ENCODE measurements at places on chromosomes 12 and 14.
A peak's percentile ranks its signal among the peaks of the same experiment; 100 is the strongest.

- no peak for DNase-seq
- H3K27me3 ChIP-seq = no peaks in the 10 kb centered on the region
- H3K4me3 ChIP-seq = no peak overlapping the region
- H3K4me1 ChIP-seq = no peaks in the 10 kb centered on the region
Observed at GRCh38 chr14:87082917-87083316, 910.1 kb downstream of the GALC start.

DNA sequence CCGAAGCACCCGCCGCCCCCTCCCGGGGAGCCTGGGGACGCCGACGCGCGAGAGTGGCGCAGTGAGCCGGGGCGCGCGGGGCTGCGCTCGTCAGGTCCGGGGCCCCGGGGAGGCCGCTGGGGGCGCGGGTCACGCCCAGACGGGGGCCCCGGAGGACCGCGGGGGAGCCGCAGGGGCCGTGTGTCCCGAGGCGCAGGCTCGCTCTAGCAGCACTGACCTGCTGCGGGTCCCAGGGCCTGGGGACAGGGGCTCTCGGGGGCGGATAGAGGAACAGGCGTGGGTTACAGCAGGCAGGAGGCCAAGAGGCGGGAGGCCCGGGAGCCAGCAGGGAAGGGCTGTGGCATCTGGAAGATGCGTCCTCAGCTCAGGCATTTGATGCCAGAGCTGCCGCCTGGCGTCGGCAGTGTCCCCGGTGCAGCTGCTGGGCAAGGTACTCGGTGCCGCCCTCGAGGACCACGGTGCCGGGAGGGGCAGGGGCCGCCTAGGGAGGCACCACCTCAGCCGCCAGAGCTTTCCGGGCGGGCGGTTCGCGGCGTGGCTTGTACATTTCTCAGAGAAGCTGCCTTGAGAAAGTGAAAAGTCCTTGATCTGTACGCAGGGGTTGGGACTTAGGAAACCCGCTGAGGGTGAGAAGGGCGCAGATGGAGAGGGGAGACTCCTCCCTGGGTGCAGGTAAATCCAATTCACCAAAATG, 1.2 kb downstream of the WNT5B start:
- H3K36me3 ChIP-seq = peaks cover 8% of the 10 kb centered on the region
- no peaks in the 10 kb centered on the region for H3K27me3 ChIP-seq
- H3K27ac ChIP-seq = peak overlapping the region; percentile 54
- no peak for DNase-seq
- peak overlapping the region; percentile 83 for H3K4me3 ChIP-seq
- peaks cover 19% of the 10 kb centered on the region for H3K4me1 ChIP-seq

GRCh38 chr14:101133068-101133467, 229.5 kb upstream of the RTL1 start:
- peaks cover 35% of the 10 kb centered on the region for H3K27me3 ChIP-seq
- H3K4me1 ChIP-seq = no peaks in the 10 kb centered on the region
- no peak overlapping the region for H3K27ac ChIP-seq
- DNase-seq = no peak
- no peaks in the 10 kb centered on the region for H3K36me3 ChIP-seq
- H3K4me3 ChIP-seq = no peak overlapping the region

DNA sequence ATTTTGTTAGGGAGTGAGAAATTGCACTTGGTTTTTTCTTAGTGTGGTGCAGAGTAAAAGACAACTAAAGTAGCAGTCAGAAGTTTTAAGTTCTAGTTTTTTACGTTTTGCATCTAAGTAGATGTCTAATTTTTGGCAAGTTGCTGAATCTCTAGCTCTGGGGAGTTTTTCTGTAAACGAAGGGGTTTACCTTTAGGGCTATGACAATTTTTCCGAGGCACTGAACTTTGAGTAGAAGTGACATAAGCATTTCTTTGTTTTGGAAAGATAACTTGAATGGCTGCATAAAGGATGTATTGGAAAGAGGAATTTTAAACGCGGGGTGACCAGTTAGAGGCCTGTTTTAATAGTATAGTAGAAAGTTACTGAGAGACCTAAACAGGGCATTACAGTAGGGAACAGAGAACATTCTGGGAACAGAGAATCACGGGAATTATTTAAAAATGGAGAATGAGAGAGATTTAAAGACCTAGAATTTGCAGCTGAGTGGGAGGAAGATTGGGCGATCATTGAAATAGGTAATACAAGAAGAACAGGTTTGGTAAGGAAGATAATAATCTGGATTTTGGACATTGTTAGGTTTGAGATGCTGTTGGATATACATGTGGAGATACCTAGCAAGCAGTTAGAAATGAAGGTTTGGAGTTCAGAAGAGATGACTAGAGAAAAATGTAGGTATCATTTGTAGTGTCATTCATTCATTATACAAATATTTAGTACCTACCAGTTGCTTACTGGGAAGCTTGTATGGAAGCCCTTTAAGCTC, 1.2 kb downstream of the ZNF410 start:
- H3K4me1 ChIP-seq = peaks cover 4% of the 10 kb centered on the region
- peaks cover 6% of the 10 kb centered on the region for H3K36me3 ChIP-seq
- H3K27ac ChIP-seq = peak overlapping the region; percentile 96
- no peak for DNase-seq

DNA sequence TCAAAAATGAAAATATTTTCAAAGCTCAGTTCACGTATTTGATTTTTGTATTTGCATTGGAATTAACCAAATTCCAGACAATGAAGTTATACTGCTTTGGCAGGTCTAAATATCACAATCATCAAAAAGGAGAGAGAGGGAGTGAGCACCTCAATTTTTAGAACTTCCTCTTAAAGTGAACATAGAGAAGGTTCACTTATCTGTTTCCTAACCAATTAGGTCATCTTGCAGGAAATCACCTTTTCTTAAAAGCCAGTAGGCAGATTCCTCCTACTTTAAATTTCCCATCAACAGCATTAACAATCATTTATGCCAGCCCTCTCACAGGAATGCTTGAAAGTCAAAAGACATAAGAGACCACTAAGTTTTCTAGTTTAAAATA, 388.7 kb downstream of the ZFP36L1 start:
- no peaks in the 10 kb centered on the region for H3K27me3 ChIP-seq
- no peak for DNase-seq
- peak overlapping the region; percentile 15 for H3K27ac ChIP-seq
- peaks cover 19% of the 10 kb centered on the region for H3K4me1 ChIP-seq
- H3K36me3 ChIP-seq = no peaks in the 10 kb centered on the region

- no peak overlapping the region for H3K27ac ChIP-seq
- H3K4me3 ChIP-seq = no peak overlapping the region
- H3K4me1 ChIP-seq = peaks cover 25% of the 10 kb centered on the region
- no peak for DNase-seq
- peaks cover 100% of the 10 kb centered on the region for H3K27me3 ChIP-seq
Observed at GRCh38 chr12:48994224-48995085, 4.7 kb downstream of the DDN start.

- H3K27me3 ChIP-seq = no peaks in the 10 kb centered on the region
- no peak overlapping the region for H3K27ac ChIP-seq
- DNase-seq = no peak
- H3K4me1 ChIP-seq = no peaks in the 10 kb centered on the region
Observed at GRCh38 chr14:72880164-72880563, 13.7 kb downstream of the DPF3 start.

DNA sequence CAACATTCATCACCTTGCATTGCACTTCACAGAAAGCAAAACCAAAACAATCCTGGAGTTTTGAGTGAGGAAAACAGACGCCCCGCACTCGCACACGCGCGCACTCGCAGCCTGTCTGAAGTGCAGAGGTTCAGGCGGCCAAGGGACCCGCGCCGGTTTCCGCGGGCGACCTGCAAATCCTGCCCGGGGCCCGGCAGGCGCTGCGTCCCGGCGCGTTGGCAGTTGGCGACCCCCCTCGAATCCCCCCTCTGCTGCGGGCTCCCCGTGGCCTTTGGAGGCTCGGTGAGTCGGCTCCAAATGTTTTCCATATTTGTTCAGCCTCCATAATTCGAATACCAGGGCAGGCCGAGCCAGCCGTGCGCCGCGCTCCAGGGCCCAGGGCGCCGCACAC, at the start of gene SSPN:
Gene SSPN, plus strand, starts transcription at position 324 of the 391 bp plus-strand sequence. CDS start 100 bp downstream, outside the sequence.
- H3K4me1 ChIP-seq = peaks cover 46% of the 10 kb centered on the region
- no peaks in the 10 kb centered on the region for H3K36me3 ChIP-seq

DNA sequence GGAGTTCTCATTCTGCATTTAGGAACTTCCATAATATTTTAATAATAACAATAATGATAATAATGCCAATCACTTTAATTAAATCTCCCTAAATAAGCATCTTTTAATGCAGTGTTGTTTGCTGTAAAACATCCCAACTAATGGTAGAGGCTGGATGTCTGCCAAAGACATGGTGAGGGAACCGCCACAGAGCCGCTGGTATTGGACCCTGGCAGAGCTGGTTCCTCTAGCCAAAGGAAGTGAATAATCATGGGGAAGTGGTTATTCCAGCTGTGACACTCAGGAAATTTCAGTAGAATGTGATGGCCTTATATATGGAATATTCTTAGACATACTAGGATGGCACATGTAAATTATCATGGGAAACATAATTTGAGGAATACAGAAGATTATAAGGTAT, 483.3 kb downstream of the ZFP36L1 start:
- H3K36me3 ChIP-seq = no peaks in the 10 kb centered on the region
- no peak overlapping the region for H3K27ac ChIP-seq
- no peak overlapping the region for H3K4me3 ChIP-seq
- no peak for DNase-seq

GRCh38 chr14:32826404-32827082, 112.1 kb upstream of the NPAS3 start:
- H3K36me3 ChIP-seq = no peaks in the 10 kb centered on the region
- H3K27ac ChIP-seq = no peak overlapping the region
- no peak for DNase-seq
- no peaks in the 10 kb centered on the region for H3K4me1 ChIP-seq
- H3K27me3 ChIP-seq = no peaks in the 10 kb centered on the region
- H3K4me3 ChIP-seq = no peak overlapping the region

- peak overlapping the region; percentile 81 for H3K4me3 ChIP-seq
- no peaks in the 10 kb centered on the region for H3K36me3 ChIP-seq
- H3K27ac ChIP-seq = peak overlapping the region; percentile 36
- peaks cover 17% of the 10 kb centered on the region for H3K4me1 ChIP-seq
Observed at GRCh38 chr12:27246774-27247173, 2.7 kb downstream of the STK38L start.

GRCh38 chr12:10632226-10632625, 18.8 kb upstream of the MAGOHB start:
- DNase-seq = no peak
- H3K4me1 ChIP-seq = no peaks in the 10 kb centered on the region
- H3K27ac ChIP-seq = no peak overlapping the region
- no peaks in the 10 kb centered on the region for H3K36me3 ChIP-seq

GRCh38 chr12:104056419-104056972, 6.5 kb upstream of the GLT8D2 start:
- DNase-seq = no peak
- no peak overlapping the region for H3K4me3 ChIP-seq
- H3K27me3 ChIP-seq = no peaks in the 10 kb centered on the region
- H3K4me1 ChIP-seq = peaks cover 5% of the 10 kb centered on the region
